ENCODE measurements at places on chromosomes 12 and 14.

GRCh38 chr12:26340649-26341048, 145.3 kb downstream of the SSPN start:
- H3K27me3 ChIP-seq = no peaks in the 10 kb centered on the region
- H3K27ac ChIP-seq = no peak overlapping the region
- no peaks in the 10 kb centered on the region for H3K4me1 ChIP-seq

GRCh38 chr14:80544366-80544765, 333.1 kb upstream of the DIO2 start:
- no peaks in the 10 kb centered on the region for H3K27me3 ChIP-seq
- H3K4me3 ChIP-seq = no peak overlapping the region
- no peaks in the 10 kb centered on the region for H3K36me3 ChIP-seq
- no peak overlapping the region for H3K27ac ChIP-seq
- DNase-seq = no peak

GRCh38 chr14:91257328-91258010, 13.0 kb upstream of the GPR68 start:
- no peak for DNase-seq
- H3K4me3 ChIP-seq = no peak overlapping the region
- no peak overlapping the region for H3K27ac ChIP-seq
- H3K4me1 ChIP-seq = no peaks in the 10 kb centered on the region
- H3K36me3 ChIP-seq = no peaks in the 10 kb centered on the region

DNA sequence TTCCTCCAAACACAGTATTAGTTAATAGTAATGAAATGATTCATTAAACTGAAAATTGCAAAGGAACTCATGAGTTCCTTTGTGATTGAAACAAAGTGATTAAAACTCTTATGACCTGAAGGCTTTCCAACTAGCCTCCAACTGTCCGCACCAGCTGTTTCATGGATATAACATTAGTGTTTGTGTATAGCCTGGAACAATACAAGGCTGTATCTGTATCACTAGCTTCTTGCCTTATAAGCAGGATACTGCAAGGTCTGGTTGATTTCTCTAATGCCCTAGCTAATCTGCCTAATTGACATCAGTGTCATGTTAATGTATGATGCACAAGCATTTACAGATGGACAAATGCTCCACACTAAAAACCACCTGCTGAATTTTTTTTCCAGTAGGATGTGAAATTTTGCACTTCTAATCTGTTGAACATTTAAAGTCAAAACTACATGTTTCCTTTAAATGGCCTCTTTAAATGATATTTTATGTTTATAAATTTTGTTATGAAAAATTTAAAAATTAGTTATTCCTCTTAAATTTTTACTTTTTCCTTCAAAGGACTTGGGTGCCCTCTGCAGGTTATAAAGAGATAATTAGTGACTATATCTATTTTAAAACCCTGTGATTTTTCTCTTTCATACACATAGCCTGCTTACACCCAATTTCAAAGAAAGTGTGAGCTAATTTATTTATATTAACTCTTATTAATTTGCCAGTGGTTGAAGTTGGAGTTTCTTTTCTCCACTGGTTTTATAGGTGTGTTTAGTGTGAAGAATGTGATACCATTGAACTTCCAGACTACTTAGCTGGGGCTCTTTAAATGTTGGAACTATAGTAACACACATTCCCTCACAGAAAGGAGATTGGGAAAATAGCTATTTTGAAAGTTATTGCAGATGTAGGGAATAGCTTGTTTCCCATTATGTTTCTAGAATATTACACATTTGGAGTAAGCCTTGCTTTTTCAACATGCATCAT, 25.4 kb downstream of the AP5M1 start:
- H3K36me3 ChIP-seq = no peaks in the 10 kb centered on the region
- H3K4me1 ChIP-seq = no peaks in the 10 kb centered on the region
- no peak for DNase-seq
- H3K27ac ChIP-seq = no peak overlapping the region
- H3K4me3 ChIP-seq = no peak overlapping the region
- no peaks in the 10 kb centered on the region for H3K27me3 ChIP-seq

GRCh38 chr12:105725054-105725453, 394.6 kb downstream of the C12orf75 start:
- H3K27ac ChIP-seq = peak overlapping the region; percentile 82
- no peak overlapping the region for H3K4me3 ChIP-seq
- DNase-seq = no peak
- peaks cover 3% of the 10 kb centered on the region for H3K4me1 ChIP-seq
- H3K27me3 ChIP-seq = no peaks in the 10 kb centered on the region
